ENCODE measurements at places on chromosomes 16 and 17.

GRCh38 chr17:79658811-79659207 is 48.0 kb upstream of the RBFOX3 start:
- no peak for DNase-seq

- no peak for DNase-seq
Measured at GRCh38 chr17:79992649-79993389, 42.9 kb downstream of the TBC1D16 start.

- no peak for DNase-seq
Measured at GRCh38 chr17:52227926-52228325, 69.4 kb upstream of the CA10 start.

DNA sequence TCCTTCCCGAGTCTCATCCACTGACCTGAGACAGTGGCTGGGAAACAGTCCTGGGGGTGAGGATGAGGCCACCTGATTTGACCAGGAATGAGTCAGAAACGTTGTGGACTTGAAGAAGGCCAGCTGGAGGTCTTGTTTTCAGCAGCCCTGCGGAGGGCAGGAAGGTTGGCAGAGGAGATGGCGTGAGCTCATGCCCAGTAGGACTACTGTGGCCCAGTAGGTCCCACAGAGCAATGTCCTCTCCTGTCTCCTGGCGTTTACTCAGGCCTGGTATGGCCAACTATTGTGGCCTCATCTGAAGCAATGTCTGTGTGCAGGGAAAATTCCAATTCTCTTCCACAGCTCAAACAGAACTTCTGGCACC is 84.1 kb upstream of the DNAJA2 start:
- no peak for DNase-seq

GRCh38 chr17:16486373-16487250 is 5.4 kb downstream of the LRRC75A start:
- DNase-seq, result peak; percentile 31
